ENCODE measurements at places on chromosomes 11 and 22.

- DNase-seq = no peak
- no peak overlapping the region for H3K27ac ChIP-seq
- no peaks in the 10 kb centered on the region for H3K4me1 ChIP-seq
- no peaks in the 10 kb centered on the region for H3K36me3 ChIP-seq
Observed at GRCh38 chr11:59429924-59430516, 3.8 kb upstream of the OR5A2 start.

DNA sequence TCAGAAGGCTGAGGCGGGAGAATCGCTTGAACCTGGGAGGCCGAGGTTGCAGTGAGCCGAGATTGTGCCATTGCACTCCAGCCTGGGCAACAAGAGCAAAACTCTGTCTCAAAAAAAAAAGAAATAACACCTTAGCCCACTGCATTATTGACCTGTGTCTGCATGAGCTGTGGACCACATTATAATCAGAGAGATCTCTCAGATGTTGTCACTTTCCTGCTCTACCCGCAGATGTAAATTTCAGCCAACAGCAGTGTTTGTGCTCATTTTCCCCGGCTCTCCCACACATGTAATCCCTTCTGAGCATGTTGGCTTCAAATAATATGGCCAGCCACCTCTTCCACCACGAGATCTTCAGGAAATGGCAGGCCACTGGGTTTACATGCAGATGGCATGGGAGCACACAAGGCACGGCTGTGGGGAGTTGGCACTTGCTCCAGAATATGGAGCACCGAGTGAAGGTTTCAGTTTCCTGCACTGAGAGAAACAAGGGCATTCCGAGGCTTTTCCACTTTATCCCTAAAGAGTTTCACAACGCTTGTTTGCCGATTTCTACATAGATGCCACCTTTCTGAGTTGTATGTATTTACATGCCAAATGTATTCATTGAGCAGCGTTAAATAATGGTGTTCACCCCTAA, 19.7 kb downstream of the CDPF1 start:
- H3K4me3 ChIP-seq = no peak overlapping the region
- H3K27ac ChIP-seq = no peak overlapping the region
- no peak for DNase-seq
- H3K27me3 ChIP-seq = no peaks in the 10 kb centered on the region
- peaks cover 5% of the 10 kb centered on the region for H3K36me3 ChIP-seq

DNA sequence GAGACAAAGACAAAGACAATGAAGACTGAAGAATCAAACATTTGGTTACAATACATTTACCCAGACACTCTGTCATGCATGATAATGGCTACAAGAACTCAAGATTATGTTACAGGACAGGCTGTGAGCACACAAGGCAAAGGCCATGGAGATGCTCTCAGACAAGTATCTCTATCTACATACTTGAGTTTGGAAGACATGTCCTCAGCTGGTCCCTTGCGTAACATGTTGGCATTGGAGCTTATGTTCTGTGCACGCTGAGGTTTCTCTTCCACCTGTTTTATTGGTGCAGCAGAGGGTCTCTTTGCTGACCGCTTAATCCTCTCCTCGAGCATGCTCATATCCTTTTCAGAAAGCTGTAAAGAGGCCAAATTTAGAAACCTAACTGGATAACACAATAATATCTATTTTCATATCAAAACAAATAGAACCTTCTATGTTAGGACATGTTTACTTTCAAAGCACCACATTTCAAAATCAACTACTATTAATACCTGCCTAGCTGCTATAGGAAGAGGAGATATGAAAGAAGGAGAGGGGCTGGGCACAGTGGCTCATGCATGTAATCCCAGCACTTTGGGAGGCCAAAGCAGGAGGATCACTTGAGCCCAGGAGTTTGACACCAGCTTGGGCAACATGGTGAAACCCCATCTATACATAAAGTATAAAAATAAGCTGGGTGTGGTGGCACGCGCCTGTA, 41.6 kb downstream of the F2 start:
- peaks cover 9% of the 10 kb centered on the region for H3K36me3 ChIP-seq
- H3K27me3 ChIP-seq = no peaks in the 10 kb centered on the region
- H3K4me3 ChIP-seq = no peak overlapping the region
- DNase-seq = no peak

GRCh38 chr11:36364551-36365325, 68.7 kb downstream of the PRR5L start:
- no peaks in the 10 kb centered on the region for H3K27me3 ChIP-seq
- H3K36me3 ChIP-seq = no peaks in the 10 kb centered on the region
- H3K4me3 ChIP-seq = no peak overlapping the region
- DNase-seq = no peak
- H3K4me1 ChIP-seq = no peaks in the 10 kb centered on the region

DNA sequence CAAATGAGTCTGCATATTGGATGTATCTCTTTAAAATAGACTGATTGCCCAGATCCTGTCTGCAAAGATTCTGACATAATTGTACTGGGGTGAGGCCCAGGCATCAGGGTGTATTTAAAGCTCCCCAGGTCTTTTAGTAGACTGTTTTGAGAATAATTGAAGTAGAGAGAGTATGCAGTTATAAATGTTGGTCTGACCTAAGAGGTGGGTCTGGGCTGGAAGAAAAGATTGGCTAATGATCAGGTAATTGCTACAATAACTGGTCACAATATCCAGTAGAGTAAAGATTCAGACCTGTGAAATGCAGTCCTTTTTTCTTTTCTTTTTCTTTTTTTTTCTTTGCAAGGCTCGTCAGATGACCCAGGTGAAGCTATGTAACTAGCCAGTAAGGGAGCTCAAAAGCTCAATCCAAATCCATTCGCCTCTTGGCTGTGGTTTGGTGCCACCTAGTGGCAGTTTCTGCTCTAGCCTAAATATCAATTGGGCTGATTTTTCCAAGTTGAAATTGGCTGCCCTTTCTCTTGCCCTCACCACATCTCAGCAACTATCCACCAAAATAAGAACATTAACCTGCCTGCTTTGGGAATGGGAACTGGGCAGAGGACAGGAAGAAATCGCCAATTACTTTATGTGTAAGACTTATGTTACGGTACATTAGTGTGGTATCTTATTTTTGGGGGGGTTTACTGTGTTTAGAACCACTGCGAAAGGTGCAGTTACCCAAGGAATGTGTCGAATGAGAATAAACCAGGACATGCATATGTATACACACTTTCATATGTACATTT, 45.9 kb downstream of the ZNF143 start:
- H3K27me3 ChIP-seq = no peaks in the 10 kb centered on the region
- no peak overlapping the region for H3K27ac ChIP-seq
- no peak for DNase-seq
- no peak overlapping the region for H3K4me3 ChIP-seq

DNA sequence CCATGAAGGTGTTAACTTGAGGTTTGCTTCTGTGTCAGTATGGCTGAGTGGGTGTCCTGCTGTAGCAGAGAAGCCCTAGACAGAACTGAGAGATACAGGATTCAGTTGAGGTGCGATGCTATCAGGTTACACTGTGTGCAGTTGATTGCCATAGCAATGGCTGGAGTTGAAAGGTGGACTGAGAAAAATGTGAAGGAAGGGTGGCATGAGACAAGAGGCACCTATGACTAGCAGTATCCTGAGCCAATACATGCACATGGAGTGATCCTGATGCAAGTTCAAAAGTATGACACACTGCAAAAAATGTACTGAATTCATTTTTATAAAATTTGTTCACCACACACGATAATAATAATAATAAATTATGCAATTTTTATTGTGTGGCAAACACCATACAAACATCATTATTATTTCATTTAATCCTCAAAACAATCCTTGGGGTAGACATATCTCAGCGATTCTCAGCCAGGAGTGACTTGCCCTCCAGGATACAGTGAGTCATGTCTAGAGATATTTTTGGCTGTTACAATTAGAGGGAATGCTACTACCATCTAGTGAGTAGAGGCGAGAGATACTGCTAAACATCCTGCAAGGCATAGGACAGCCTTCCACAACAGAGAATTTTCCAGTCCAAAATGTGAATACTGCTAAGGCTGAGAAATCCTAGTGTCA, 3.9 kb upstream of the PIWIL4 start:
- no peak overlapping the region for H3K27ac ChIP-seq
- H3K27me3 ChIP-seq = no peaks in the 10 kb centered on the region
- no peaks in the 10 kb centered on the region for H3K4me1 ChIP-seq
- no peaks in the 10 kb centered on the region for H3K36me3 ChIP-seq

DNA sequence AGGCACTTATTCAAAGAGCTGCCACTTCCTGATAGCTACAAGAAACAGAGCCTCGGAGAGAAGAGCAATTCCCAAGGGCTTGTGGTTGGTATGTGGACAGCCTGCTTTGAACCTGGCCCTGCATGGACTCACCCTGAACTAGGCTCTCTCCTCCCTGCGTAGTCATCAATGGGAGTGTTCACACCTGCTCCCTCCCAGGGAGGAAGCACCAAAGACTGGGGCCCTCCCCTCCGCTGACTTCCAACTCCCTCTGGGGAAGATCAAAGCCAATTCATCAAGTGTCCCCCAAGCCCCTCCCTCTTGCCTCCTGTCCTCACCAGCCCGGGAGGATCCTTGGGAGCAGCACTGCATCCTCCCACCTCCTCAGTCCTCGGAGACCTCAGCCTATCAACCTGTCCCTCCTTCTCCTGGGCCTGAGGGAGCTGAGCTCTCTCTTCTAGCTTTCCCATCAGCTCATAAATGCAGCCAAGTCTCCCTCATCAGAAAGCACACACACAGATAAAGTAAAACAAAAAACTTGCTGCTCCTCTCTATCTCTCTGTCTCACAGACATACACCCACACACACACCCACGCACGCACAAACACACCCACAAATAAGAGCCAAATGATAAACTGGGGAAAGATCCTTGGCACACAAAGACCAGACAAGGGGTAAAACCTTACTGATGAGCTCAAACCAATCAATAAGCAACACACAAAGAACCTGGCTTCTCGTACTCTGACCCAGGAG, 3.3 kb downstream of the A4GALT start:
- no peaks in the 10 kb centered on the region for H3K36me3 ChIP-seq
- no peaks in the 10 kb centered on the region for H3K27me3 ChIP-seq
- no peak overlapping the region for H3K27ac ChIP-seq
- no peak overlapping the region for H3K4me3 ChIP-seq
- DNase-seq = no peak

DNA sequence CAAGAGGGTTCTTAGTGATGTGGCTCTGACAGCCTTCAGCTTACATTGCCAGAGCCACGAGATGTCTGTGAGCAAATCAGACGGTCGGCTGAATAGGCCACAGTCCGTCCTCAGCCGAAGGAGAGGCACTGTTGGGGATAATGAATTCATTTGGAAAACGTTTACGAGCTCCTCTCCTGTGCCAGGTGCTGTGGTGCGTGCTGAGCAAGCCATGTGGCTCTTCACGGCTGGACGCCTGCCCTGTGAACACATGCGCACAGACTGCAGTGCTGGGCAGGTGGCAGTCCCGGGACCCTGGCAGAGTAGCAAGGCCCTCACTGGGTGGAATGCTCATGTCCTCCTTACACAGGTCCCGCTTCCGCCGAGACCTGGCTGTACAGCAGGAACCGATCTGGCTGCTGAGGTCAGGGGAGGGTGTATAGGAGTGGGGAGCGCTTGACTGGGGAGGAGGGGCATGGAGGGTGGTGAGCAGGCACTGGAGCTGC, 6.8 kb downstream of the TBC1D22A start:
- no peaks in the 10 kb centered on the region for H3K27me3 ChIP-seq
- DNase-seq = no peak
- no peak overlapping the region for H3K4me3 ChIP-seq
- H3K27ac ChIP-seq = no peak overlapping the region

DNA sequence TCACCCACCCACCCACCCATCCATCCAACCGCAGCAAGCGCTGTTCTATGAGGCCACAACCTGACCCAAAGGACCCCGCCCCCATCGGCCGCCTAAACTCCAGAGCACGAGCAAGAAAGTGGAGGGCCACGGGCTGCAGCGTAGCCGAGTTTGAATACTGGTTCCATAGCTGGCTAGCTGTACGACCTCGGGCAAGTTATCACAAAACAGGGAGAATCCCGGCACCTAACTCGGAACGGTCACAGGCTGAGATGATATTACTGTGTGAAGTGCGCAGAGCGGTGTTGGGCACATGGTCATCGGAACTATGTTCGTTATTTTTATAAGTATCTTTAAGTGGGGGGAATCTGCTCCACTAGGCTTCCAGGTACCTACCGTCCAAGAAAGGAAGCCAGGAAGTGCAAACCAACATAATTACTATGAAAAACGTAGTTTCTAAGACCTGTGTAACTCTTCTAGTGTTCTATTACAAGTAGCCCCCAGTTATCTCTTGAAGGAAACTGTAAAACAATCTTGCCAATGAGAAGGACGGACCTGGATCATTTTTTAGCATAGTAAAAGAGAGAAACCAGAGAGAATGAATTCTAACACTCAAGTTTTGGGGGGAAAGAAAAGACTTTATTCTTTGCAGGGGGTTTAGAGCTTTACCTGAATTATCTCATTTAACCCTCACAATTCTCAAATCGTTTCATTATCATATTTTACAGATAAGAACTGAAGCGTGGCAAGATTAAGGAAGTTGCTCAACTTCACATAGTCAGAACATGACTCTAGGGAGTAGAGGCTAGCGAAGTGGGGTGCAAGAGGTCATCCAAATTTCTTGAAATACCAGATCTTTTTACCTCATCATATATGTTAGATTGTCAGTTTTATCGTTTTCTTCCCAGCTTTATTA, 663 bp upstream of the BUD13 start:
- H3K36me3 ChIP-seq = no peaks in the 10 kb centered on the region
- no peak for DNase-seq
- peaks cover 16% of the 10 kb centered on the region for H3K4me1 ChIP-seq
- peak overlapping the region; percentile 88 for H3K27ac ChIP-seq

DNA sequence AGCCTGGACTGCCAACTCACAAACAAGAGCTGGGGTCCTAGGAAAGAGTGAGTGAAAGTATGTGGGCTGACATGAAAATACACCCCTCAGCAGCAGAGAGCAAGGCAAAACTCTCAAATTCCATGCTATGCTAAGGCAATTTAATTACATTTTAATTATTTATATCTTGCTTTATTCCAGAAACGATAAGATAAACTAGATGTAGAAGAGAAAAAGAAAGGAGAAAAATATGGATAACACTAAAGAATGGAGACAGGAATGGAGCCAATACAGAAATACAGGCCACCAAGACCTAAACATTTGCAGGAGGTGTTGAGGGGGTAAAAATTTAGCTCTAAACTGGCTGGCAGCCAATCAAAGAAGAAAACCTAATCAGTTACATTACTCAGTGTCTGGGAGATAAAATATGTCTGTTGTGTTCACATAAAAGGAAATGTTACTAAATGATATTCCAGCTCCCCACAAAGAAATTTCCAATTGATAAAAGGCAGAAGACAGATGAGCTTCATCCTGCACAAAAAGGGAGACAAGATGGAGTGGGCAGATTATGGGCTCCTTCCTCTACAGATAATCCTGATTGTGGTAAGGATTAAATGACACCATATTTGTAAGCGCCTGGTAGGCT, 223.5 kb upstream of the BLID start:
- no peaks in the 10 kb centered on the region for H3K27me3 ChIP-seq
- H3K27ac ChIP-seq = no peak overlapping the region
- no peaks in the 10 kb centered on the region for H3K4me1 ChIP-seq
- H3K36me3 ChIP-seq = no peaks in the 10 kb centered on the region

DNA sequence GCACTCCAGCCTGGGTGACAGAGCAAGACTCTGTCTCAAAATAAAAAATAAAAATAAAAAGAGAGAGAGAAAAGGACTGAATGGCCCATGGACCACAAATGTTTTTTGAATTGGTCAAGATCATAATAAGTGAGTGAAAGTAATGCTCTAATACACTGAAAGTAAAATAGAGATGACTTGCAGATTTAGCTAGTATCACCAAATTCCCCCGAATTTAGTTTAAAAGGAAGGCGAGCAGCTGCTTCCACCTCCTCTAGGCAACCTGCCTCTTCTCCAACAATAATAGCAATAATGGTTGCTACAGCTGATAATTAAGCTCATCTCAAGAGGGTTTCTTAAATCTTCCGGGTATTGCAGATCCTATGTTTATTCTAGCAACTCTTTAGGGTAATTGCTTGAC, 36.8 kb downstream of the CELF1 start:
- no peaks in the 10 kb centered on the region for H3K36me3 ChIP-seq
- H3K4me3 ChIP-seq = no peak overlapping the region
- DNase-seq = no peak
- no peak overlapping the region for H3K27ac ChIP-seq
